Sigmoid colon (tissue), 7 donors: ENCODE measurements at places on chromosomes 3 and 15.

GRCh38 chr3:197364410-197365071, 66.1 kb upstream of the DLG1 start:
- DNase-seq = peak; percentile 14

DNA sequence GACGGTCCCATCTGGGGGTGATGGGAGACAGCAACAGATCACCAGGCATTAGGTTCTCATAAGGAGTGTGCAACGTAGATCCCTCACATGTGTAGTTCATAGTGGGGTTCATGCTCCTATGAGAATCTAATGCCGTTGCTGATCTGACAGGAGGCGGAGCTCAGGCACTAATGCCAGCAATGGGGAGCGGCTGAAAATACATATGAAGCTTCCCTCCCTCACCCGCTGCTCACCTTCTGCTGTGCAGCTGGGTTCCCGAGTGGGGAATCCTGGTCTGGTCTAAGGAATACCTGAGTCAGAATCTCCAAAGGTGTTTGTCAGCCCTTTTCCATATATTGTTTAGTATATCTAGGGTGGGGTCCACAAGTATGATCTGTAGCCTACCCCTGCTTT, 52.3 kb downstream of the CHD2 start:
- no peak for DNase-seq

DNA sequence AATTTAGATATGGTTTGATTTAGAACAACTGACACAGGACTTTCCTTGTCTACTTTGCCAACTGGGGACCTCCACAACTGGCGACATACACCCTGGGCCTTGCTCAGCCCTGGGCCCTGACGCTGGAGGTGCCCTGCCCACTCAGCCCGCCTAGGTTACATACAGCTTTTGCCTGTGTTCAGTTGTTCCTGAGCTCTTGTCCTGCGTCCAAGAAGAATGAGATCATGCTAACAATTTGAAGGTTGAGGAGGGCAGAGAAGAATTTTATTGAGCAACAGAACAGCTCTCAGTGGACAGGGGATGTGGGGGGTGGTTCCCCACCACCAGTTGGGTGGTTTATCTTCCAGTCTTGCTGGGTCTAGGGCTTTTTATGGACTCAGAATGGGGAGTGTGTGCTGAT, 67.9 kb downstream of the IQCH start:
- no peak for DNase-seq

GRCh38 chr3:25171897-25172296, 256.2 kb upstream of the RARB start:
- DNase-seq = no peak

DNA sequence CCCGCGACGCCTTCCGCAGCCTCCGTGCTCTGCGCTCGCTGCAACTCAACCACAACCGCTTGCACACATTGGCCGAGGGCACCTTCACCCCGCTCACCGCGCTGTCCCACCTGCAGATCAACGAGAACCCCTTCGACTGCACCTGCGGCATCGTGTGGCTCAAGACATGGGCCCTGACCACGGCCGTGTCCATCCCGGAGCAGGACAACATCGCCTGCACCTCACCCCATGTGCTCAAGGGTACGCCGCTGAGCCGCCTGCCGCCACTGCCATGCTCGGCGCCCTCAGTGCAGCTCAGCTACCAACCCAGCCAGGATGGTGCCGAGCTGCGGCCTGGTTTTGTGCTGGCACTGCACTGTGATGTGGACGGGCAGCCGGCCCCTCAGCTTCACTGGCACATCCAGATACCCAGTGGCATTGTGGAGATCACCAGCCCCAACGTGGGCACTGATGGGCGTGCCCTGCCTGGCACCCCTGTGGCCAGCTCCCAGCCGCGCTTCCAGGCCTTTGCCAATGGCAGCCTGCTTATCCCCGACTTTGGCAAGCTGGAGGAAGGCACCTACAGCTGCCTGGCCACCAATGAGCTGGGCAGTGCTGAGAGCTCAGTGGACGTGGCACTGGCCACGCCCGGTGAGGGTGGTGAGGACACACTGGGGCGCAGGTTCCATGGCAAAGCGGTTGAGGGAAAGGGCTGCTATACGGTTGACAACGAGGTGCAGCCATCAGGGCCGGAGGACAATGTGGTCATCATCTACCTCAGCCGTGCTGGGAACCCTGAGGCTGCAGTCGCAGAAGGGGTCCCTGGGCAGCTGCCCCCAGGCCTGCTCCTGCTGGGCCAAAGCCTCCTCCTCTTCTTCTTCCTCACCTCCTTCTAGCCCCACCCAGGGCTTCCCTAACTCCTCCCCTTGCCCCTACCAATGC, 2.0 kb downstream of the ISLR start:
- peak; percentile 63 for DNase-seq

GRCh38 chr3:171461525-171461917, 1.3 kb upstream of the TNIK start:
- DNase-seq = no peak

DNA sequence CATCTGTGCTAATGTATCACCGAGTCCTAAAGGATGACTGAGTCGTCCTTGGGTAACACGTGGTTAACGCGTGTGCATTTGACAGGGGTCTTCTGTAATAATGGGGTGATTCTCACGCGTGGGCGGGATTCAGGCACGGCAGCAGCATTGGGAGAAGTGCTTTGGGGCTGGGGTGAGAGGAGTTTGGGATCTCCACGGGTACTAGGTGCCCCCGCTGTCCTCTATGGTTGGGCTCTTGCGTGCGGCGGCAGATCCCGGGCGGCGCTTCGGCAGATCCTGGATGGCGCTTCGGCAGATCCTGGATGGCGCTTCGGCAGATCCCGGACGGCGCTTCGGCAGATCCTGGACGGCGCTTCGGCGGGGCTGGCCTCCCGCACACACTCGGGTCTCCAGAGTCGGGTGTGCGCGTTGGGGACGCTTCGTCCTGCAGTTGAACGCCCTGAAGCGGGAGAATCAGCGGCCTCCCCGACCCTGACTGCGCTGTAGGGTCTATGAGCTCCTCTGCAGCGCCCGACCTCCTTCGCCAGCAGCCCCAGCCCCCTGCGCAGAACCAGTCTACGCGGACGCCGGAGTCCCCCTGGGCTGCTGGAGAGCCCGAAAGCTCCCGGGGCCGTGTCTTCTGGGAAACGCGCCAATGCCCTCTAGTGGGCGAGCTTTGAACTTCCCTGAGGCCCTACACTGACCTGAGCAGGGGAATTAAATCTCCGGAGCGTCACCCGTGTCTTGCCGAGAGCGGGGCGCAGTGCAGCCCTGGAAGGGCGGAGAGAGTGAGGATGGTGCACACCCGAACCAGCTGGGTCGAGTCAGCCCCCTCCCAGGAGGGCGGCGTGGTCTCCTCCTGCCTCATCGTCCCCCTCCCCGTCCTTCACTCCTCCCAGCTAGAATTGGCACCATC, 48.1 kb upstream of the EPHB3 start:
- peak; percentile 92 for DNase-seq

DNA sequence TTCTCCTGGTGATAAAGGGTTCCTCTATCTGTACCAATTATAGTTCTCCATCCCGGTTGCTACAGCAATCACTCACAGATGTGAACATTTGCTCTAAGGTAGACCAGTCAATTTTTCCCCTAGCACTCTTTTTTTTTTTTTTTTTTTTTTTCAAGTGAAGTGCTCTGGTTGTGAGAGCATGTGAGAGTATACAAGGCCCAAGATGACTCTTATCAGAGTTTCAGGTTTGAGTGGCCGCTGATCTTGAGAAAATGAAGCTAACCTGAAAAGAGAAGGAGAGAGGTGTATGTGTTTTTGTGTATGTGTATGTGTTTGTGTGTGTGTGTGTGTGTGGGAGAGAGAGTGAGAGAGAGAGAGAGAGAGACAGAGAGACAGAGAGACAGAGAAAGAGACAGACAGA, 44.4 kb upstream of the OTOL1 start:
- no peak for DNase-seq

DNA sequence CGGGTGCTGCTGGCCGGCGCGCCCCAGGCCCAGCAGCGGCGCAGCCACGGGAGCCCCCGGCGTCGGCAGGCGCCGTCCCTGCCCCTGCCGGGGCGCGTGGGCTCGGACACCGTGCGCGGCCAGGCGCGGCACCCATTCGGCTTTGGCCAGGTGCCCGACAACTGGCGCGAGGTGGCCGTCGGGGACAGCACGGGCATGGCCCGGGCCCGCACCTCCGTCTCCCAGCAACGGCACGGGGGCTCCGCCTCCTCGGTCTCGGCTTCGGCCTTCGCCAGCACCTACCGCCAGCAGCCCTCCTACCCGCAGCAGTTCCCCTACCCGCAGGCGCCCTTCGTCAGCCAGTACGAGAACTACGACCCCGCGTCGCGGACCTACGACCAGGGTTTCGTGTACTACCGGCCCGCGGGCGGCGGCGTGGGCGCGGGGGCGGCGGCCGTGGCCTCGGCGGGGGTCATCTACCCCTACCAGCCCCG, 777 bp downstream of the LOXL1 start:
- DNase-seq = peak; percentile 83

DNA sequence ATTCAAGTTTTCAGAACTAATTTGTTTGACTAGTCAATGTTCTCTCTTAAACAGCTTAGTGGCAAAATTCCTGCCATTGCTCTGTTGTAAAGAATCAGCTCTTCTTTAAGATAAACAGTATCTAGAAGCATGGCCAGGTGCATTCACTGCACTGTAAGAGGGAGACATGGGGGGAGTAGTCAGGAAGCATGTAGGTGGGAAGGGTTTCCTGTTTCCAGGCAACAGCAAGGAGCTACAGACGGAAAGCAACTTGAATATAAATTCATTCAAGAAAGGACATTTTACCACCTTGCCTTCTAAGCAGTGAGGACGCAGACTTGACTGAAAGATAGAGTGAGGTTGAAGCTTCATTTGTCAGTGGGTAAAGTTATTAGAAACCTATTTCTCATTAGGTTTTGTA, 55.3 kb downstream of the BBX start:
- no peak for DNase-seq

- DNase-seq = no peak
These were observed 32.7 kb downstream of the STARD9 start for GRCh38 chr15:42608110-42608531.

DNA sequence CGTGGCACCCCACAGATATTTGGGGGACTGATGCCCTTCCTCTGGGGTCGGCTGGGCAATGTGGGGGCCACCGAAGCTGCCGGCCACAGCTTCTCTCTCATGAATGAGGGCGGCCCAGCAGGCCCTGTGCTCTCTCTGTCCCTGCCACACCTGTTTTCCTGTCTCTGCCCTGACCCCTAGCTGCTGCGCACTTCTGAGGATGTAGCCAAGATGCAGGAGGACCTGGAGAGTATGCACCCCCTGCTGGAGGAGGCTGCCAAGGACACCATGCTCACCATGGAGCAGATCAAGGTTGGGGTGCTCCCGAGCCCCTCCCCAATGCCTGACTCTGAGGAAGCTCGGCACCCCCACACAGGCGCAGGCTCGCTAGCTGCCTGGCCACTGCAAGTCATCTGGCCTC, 59.7 kb downstream of the SEMA3G start:
- no peak for DNase-seq

DNA sequence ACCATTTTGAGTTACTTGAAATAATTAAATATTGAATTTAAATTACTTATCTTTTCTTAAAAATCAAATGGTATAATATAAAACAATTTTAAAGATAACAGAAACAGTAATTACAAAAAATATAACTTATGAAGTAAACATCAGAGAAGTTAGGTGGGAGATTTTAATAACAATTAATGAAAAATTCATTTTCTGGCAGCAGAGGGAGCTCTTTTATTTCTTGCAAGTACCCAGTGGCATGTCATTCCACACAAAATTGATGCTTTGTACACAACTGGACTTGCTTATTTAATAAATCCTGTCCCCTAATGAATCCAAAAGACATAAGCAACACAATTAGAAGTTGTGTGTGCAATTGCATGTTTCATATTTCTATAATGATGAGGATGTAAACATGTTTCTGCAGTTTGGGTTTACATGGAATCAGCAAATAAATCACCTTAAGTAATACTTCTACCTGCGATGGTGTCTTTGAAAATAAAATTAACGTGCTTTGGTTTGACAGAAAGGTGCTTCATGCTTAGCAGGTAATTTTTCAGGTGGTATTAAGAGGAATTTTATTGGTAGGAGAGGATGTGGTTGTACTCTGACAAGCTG, 861.3 kb downstream of the ZPLD1 start:
- no peak for DNase-seq

DNA sequence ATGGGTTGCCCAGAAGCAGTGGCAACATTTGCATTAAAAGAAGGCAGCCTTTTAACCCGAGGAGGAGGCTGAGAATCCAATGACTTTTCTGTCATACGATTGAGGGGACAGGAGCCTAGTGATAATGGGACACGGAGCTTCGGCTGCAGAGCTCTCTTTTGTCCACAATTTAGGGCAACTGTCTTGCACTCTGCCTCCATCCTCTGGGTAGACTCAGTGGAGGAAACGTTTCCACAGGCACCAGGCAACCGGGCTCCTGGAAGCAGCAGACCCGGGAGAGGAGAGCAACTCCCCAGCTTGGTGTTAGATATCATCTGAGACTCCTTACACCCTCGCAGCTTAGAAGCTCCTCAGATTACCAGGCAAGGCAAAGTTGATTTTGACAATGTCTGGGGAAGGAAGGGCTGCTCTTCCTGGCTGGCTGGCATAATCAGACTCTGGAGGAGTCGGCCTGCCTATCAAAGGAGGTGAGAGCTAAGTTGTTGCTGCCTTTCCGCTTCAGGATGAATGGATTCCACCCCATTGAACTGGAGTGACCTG, 43.5 kb upstream of the RNU6-1 start:
- DNase-seq = no peak
